LoVo (cell line): ENCODE measurements at places on chromosomes 16 and 17.

DNA sequence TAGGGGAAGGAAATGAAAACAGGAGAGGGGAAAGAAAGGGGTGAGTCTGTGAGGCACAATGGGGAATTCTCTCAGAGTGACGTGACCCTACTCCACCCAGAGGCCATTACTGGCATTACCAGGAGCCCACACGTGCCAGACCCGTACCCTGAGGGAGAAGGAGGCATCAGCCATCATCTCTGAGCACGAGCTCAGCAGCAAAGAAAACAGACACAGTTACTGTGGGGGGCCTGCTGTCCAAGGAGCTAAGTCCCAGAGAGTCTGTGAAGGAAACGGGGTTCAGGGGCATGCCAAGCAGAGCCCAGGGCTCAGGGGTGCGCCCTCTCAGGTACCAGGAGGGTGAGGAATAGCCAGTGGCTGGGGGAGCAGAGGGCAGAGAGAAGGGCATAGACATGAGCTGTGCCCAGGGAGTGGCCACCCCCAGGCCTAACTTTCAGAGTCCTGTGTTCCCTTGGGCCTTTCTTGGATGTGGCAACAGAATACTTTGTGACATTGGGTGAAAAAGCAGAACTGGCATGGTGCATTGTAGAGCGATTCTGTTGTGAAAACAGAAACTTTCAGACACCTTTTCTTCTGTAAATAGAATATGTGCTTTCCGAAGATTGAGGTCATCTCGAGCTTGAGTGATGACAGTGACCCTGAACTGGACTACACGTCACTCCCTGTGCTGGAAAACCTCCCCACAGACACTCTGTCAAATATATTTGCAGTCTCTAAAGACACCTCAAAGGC lies 11.3 kb downstream of the TAF1C start:
- DNase-seq, result peak; percentile 58

DNA sequence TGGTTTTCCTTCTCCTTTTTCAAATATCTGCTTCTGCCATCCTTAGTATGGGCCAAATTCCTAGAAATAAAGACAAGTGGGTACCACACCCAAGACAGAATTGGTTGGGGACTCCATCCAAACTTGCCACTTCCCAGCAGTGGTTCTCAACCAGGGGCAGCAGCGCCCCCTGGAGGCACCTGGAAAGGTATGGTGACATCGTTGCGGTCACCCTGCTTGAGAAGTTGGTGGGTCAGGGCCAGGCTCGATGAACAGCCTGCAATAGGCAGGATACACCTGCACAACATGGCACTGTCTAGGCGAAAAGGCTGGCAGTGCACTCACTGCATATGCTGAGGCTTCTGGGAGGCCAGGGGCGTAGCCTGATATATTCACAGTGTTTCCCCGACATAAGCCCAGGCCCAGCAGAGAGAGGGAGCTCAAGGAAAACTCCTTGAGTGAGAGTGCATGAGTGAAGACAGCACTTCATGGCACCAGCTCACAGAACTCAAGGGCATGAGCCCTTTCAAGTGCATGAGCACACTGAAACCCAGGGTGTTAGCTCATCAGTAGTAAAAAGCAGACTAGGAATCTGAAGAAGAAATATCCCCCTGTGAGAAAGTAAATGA lies 57.7 kb downstream of the CMC2 start:
- no peak for DNase-seq

DNA sequence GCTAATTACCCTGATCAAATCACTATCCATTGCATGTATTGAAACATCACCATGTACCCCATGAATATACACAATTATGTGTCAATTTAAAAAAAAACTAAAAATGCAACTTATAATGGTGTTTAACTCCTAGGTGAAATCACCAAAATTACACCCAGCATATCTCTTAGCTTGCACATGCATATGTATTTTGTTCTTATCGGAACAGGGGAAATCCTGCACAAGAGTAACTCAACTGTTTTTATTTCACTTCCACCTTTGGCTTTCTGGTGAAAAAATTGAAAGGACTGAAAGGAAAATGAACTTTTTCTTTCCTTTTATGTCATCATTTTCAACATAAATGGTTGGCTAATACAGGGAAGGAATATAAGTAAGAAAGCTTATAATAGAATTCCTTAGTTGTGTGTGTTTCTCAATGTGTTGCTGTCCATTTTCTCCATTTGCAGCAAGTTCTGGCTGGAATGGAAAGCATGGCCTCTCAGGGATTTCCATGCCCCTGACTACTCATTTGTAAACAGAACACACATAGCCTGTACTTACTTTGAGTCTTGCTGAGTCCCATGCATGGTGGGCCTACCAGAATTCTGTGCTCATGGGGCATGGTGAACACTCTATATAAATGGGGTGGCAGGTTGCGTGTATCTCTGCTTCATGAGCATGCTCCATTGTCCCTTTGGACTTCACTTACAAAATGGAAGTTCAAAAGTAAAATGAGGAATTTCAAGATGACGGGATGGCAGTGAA lies 462.0 kb downstream of the HS3ST3B1 start:
- no peak for DNase-seq

- no peak for DNase-seq
Observed at GRCh38 chr16:87248714-87249113, 68.5 kb downstream of the C16orf95 start.

GRCh38 chr17:66483906-66484305 lies 181.5 kb downstream of the PRKCA start:
- no peak for DNase-seq

DNA sequence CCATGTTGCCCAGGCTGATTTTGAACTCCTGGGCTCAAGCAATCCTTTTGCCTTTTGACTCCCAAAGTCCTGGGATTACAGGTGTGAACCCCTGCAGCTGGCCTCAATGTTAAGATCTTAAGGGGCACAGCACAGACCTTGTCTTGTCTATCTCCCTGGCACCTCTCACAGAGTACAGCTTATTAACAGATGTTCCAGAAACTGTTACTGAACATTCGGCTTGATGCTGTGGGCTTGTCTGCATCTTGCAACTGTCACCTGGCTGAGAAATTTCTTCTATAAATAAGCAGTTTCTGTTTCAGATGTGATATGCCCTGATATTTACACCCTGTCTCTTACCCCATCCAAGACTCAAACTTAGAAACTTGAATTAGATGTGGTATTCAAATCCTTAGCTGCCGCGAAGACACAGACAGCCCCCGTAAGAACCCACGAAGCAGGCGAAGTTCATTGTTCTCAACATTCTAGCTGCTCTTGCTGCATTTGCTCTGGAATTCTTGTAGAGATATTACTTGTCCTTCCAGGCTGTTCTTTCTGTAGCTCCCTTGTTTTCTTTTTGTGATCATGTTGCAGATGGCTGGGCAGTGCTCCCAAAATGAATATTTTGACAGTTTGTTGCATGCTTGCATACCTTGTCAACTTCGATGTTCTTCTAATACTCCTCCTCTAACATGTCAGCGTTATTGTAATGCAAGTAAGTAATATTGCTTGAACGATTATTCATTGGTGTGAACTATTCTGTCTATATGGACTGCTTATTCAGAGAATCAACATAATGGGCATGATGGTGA lies at the start of gene TNFRSF17:
Gene TNFRSF17 (plus strand): TSS at position 450 of the 791 bp plus-strand sequence. CDS start 115 bp downstream, at position 565.
- no peak for DNase-seq

DNA sequence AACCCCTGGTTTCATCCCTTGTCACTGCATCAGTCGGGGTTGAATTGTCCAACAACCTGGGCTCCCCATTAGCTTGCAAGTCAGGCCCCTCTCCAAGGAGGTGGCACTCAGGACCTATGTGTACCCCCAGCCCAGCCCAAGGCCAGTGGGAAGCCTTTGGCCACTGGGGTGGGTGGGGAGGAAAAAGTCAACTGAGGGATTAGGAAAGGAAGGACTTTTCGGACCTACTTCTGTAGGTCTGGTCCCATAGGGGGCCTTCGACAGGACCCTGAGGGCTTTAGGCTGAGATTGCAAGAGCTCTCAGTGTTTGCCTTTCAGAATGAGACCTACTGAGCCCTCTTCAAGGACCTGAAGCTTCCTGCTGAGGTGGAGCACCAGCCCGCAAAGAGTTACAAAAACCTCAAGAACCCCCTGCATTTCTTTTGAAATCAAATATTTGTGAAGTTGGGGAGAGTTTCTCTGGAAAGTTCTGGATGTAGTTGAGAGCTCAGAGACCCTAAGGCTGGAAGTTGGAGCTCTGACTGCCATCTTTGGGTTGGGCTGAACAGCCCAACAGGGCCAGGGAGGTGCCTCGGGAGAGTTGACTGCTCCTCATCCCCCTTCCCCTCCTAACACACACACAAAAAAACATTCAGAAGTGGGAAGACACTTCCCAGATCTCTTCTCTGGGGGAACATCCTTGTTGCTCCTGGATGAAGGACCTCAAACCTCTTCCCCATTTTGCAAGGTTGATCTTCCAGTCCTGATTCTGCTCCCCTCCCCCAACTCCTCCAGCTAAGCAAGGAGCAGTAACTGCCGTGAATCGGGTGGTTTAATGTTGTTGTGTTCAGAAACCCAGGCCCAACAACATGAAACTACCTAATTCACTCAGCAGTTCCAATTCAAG lies 5.8 kb upstream of the HOXB9 start:
- DNase-seq, result no peak

DNA sequence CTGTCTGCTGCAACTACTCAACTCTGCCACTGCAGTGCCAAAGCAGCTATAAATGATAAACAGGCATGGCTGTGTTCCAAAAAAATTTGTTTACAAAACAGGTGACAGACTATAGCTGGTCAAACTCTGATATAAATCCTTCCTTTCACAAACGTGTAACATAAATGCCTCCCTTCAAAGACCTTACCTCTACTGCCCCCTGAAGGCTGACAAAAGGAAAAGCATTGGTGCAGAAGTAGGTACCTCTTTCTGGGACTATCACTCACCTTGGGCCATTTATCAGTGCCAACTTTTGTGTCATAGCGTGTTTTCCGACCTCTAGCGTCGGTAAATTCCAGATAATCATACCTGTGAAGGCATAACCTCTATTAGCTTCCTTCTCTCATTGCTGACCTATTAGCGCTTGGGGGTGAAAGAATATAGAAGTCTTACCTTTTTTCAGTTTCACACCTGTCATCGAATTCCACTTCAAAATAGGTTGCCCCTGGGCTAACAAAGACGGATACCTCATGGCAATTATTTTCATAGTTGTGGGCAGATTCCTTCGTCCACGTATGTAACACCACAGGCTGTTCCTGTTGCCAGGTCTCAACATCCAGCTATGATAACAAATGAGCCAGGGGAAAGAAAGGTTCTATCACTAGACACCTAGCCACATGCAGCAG lies 67.9 kb downstream of the ZZEF1 start:
- peak; percentile 24 for DNase-seq

- no peak for DNase-seq
Observed at GRCh38 chr17:49979748-49980479, 10.9 kb downstream of the DLX4 start.

DNA sequence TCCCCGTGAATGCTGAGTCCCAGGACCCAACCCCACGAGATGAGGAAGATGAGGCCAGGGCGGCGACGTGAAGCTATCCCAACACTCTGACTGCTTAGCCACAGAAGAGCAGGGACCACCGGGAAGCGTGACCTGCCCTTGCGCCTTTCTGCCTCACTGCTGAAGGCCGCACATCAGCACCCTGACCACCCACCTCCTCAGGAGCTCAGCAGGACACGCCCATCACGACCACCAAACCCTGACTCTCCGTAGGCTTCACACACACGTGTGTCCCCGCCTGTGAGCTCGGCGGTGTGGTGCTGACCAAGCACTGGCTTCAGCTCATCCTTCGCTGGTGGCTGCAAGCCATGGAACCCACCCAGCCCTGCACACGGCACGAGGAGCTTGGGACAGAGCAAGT lies 97.8 kb downstream of the ZNF778 start:
- no peak for DNase-seq

DNA sequence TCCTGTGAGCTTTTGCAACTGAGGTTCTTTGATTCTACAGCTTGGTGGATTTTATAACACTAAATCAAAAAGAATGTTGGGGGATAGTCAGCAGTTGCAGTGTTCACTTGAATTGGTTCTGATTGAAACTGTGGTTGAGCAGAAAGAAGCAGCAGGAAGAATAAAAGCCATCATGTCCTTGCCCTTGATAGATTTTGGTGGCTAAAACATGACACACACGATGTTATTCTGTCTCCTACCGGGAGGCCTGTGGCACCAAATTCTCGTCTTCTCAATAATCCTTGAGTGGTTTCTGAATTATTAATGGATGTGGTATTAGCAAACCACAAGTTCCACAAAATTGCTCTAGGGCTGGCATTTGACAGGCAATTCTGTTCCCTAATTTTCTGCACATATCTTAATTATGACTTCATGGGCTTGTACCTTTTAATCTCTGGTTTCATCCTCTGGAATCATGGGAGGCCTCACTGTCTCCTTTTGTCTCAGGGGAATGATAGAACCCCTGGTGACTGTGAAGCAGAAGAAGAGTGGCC lies 338.2 kb downstream of the SNX29 start:
- DNase-seq, result no peak

DNA sequence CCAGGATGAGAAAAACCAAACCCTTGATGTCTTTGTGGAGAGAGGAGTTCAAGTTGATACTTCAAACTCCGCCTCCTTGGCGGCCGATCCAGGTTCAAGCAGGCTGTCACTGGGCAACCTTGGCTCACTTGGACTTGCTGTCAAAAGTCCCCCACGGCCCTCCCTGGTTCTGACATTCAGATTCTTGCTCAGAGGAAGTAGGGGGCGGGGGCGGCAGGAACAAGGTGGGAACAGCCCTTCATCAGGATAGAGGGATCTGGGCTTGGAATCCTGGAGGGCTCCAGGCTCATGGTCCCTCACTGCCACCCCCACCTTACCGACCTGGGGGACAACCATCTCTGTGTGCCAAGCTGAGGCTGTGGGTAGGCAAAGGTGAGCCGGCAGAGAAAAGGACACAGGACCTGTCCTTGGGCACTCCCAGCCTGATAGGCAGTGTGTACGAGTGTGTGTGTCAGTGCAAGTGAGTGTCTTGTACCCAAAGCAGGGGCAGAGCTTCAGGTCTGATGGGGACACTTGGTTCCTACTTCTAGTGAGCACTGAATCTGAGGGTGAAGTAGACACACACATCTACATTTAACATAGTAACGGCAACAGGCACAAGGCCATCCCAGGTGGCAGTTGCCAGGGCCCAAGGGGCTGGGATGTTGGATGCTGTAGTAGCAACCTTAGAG lies 6.6 kb upstream of the TSPOAP1 start:
- DNase-seq, result no peak

DNA sequence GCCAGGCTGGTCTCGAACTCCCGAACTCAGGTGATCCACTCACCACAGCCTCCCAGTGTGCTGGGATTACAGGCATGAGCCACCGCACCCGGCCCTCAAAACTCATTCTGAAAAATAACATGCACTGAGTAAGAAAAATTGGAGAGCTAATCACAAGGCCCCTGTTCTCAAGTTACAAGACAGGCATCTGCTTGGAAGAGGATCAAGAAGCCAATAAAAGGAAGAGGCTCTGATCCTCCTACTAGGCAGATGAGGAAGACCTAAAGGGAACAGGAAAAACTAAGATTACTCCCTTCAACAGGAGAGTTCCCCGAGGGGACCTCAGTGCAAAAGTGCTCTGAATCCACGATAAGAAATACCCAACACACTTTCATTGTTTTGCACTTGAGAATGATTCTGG lies 18.4 kb downstream of the BLMH start:
- no peak for DNase-seq

- no peak for DNase-seq
Observed at GRCh38 chr17:30565073-30565935, 88.1 kb downstream of the GOSR1 start.

DNA sequence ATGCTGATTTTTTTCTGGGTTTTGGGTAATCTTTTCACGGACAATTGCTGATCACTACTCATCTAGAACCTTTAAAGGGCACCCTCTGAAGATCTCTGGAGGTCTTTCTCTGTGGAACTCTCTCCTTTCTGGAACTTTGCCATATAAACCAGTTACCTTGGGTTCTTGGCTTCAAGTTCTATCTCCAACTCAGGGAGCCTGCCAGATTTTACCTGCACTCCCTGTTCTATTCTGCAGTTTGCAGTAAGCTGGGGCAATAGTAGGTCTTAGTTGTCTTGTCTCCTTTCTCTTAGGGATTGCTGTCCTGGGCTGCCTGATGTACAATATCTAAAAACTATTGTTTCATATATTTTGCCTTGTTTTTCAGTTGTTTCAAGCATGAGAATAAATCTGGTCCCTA lies 120.3 kb downstream of the CHD9 start:
- DNase-seq, result no peak
